ENCODE measurements at places on chromosomes 1 and 21.

DNA sequence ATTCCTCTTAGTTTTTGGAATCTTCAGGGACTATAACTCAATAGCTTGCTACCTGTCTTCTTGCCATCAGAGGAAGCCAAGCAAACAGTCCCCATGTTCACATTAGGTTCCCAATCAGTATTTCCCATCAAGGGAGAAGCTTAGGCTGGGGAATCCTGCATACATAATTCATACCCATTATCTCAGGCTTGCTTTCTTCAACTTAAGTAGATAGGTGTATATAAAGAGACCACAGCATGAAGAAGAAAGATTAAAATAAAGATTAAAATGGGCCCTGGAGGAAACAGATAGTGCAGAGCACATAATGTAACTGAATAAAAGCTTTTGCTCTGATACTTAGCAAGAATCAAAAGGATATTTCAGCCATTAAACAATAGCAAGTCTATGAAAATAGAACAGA lies 29.0 kb upstream of the KCNK1 start:
- no peak for DNase-seq

DNA sequence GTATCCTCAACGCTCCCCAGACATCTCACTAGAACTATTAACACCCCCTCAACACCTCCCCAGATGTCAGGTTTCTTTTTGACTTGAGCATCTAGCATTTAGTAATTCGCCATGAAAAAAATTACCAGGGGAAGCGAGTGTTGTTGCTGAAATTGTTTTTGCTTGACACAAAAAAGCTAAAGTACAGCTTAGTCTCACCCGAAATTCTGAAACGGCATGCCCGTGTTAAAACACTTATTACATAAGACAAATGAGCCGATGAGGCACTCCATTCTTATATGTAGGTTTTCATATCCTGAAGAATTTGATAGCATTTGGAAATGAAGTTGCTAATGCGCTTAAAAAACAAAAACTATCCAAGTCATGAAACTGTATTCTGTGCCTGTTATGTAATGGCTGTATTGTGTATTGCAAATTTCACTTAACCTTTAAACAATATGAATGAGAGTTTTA lies 1.3 kb upstream of the NRIP1 start:
- no peak for DNase-seq

DNA sequence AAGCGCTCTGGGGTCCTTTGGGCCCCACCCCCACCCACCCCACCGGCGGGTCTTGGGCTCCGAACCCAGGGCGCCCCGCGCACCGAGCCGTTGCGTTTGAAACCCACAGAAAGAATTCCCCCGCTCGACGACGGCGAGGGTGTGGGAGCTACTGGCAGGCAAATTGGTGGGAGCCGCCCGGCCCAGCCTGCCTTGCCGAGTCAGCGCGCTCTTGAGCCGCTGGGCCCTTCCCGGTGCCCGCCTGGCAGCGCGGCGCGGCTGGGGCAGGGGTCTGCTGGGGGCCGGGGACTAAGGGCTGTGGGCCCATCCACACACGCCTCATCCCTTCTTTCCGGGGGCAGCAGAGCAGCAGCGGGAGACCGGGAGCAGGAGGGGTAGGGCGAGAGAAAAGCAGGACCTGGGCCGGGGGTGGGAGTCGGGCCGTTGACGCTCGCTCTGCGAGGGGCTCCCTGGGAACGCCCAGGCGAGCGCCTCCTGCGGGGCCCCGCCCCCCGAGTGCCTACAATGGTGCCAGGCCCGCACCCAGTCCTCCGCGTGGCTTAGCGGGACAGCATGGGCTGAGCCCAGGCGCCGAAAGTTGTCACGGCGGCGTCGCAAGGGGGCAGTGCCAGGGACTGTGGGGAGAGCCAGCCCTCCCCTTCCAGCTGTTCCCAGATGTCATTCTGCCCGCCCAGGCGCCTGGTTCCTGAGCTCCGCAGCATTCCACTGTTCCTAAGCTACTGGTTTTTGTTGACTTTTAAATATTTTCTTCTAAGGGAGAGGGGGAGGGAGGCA lies at the start of gene C1orf94:
Gene C1orf94, plus strand, starts transcription at position 78 of the 774 bp plus-strand sequence. CDS start 883 bp downstream, outside the sequence.
- DNase-seq = no peak

- DNase-seq = no peak
Measured at GRCh38 chr1:217392441-217392840, 238.4 kb downstream of the GPATCH2 start.

DNA sequence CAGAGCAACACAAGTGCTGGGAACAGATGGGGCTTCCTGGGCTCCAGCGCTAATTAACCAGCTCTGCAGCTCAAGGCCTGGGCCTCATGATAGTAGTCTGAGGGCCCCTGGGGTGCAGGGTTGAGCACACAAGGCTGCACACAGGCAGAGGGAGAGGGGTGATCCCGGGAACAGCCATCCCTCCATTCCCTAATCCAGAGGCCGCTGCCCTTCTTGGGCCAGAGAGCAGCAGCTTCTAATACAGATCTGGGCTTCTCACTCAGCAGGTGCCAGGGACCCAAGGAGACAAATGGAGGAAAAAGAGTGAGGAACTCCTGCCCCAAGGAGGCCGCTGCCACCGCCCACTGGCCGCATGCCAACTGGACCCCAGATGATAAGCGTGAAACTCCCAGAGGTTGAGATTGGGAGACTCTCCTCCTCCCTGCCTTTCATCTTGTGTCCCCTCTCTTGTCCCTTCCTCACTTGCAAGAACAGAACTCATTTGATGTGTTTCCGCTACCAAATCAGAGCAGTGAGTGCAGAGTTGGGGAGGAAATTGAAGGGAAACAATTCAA lies 58.0 kb upstream of the IFNAR2 start:
- no peak for DNase-seq

- DNase-seq = no peak
Measured at GRCh38 chr1:154568157-154568815, 708 bp downstream of the CHRNB2 start.

DNA sequence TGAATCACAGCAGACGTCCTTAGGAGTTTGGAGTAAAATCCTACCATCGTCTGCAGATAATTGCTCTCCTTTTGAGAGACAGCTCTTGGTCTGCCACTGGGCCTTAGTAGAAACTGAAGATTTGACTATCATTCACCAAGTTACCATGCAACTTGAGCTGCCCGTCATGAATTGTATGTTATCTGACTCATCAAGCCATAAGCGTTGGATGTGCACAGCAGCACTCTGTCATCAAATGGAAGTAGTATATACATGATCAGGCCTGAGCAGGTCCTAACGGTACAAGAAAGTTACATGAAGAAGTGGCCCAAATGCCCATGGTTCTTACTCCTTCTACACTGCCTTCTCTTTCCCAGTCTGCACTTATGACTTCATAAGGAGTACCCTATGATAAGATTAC lies 317.8 kb downstream of the GPATCH2 start:
- no peak for DNase-seq

- no peak for DNase-seq
Measured at GRCh38 chr1:205798577-205798976, 14.4 kb downstream of the SLC41A1 start.

- no peak for DNase-seq
Measured at GRCh38 chr1:175604942-175605286, 138.5 kb downstream of the TNR start.

DNA sequence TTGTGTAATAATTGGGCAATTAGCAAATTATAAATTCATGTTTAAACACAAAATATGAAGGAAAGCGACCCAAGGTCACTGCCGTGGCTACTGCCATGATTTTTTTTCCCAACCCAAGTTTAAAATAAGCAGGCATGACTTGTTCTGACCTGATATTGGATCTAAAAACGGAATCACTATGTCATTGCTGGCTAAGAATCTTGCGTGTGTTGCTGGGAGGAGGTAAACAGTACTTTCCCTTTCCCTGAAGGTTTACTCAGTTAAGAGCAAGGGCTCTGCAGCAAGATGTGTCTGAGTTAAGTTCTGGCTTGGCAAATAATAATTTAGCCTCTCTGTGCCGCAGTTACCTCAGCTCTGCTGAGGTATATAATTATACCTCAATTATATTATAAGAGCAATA lies 125.7 kb upstream of the L1TD1 start:
- peak; percentile 64 for DNase-seq
